ENCODE measurements at places on chromosomes 2 and 18.

- DNase-seq, result no peak
These were observed 245.8 kb downstream of the SOX11 start for GRCh38 chr2:5937851-5938565.

GRCh38 chr2:215748446-215748845 is 264.9 kb downstream of the MREG start:
- no peak for DNase-seq

DNA sequence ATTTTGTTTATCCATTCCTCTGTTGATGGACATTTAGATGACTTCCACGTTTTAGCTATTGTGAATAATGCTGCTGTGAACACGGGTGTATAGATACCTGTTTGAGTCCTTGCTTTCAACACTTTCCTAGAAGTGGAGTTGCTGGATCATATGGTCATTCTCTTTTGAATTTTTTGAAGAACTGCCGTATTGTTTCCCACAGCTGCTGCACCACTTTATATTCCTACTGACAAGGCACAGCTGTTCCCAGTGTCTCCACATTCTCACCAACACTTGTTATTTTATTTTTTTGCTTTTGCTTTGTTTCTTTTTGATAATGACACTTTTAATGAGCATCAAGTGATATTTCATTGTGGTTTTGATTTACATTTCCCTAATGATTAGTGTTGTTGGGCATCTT is 41.4 kb upstream of the KCNJ13 start:
- DNase-seq, result no peak

DNA sequence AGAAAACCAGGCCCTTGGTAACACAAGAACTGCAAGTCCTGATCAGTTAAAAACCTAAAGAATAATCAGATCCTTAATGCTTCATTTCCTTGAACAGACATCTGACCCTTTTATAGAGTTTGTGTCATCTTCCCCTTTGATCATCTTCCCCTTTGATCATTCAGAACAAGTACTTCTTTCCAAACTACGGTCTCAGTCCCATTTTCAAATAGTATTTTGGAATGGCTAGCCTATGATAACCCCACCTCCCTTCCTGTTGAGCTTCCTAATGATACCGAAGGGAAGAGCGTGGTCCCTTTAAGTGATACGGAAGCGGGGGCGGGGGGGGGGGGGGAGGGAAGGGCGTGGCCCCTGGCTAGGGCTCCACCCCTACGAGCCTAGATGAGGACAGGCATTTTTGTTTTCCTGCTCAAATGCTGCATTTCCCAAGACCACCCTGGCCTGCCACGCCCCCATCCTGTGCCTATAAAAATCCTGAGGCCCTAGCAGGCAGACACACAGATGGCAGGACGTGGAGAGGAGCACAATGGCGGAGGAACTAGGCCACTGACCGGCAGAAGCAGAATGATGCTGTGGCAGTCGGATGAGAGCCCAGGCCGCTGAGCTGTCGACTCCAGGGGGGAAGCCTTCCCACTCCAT is 24.1 kb upstream of the CHRNA1 start:
- DNase-seq, result no peak

DNA sequence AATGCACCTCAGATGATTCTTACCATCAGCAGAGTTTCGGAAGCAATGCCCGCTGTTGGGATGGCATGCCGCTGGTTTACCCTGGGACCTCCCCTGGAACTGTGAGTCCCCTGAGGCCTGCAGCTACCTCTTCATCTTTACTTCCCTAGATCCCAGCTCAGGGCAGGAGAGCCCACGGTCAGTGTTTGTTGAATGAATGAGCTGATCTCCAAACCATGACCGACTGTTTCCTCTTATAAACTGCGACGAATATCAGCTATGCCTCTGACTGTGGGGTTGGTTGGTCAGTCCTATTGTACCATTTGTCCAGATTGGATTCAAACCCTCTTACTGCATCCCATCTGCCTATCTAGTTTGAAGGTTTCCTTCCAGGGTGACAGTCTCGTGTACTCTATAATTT is 64.4 kb downstream of the DDX1 start:
- no peak for DNase-seq

DNA sequence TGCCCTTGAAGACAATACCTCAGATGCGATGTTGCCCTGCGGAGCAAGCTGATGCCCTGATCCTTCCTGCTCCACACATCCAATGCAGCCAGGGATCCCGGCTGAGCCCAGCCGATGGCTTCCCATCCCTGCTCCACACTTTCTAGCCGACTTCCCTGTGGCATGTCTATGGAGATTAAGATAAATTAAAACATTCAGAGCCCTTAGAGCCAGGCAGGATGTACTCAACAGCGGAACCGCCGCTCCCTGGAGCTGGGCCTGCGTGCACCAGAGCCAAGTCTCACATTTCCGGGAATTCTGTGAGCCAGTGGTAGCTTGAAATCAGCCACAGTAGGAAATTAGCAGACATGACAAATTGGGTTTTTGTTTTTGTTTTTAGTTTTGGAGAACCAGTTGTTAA is 620.6 kb downstream of the GALR1 start:
- no peak for DNase-seq

DNA sequence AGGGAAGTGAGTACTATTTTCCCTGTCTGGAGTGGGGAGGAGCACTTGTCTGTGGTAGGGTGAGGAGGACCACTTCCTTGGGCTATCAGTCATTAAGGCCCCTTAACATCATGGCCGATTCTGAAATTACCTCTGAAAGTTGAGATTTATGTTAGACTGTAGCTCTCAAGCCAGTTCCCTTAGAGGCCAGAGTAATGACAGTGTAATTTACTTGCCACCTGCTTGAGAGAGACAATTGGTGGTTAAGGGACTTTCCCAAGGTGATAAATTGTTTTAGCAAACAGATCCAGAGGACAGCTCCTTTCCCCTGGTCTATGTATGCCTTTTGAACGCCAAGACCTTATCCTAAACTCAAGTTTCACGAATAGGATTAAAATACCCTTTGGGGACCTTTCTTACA is 56.1 kb downstream of the NEDD4L start:
- no peak for DNase-seq

DNA sequence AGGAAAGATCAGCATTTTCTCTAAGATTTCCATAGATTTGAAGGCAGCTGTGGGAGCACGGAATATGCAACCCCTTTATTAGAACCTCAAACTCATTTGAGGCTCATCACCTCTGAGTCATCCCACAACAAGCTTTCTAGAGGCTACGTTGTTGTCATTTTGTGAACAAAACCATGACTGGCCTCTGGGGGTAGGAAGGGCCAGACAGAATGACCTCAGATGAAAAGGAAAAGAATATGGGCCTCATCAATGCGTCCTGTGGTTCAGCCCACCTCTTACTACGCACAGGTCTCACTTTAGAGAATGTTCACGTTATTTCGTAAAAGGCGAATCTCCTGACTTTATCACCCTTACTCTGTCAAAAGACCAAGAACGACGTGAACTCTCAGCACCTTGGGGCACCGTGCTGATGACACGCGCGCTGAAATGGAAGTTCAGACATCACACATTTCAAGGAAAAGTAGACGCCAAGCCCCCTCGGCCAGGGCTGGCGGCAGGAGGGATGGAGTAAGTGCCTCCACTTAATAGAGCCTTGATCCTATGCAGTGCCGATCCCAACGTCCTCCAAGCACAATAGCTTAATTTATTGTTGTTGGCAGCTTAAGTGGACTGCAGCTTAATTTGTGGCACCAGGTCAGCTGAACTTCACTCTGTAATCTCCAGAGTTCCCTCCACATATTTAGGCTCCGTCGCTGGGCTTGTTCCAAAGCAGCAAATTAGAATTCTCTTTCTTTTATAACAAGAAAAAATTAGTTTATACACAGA is 208.3 kb downstream of the EIPR1 start:
- no peak for DNase-seq

GRCh38 chr2:161992531-161992930 is 81.5 kb downstream of the DPP4 start:
- DNase-seq, result no peak

GRCh38 chr18:47163241-47163640 is 12.9 kb downstream of the IER3IP1 start:
- no peak for DNase-seq

- DNase-seq, result no peak
These were observed 89.0 kb downstream of the SPRED2 start for GRCh38 chr2:65343386-65343785.

DNA sequence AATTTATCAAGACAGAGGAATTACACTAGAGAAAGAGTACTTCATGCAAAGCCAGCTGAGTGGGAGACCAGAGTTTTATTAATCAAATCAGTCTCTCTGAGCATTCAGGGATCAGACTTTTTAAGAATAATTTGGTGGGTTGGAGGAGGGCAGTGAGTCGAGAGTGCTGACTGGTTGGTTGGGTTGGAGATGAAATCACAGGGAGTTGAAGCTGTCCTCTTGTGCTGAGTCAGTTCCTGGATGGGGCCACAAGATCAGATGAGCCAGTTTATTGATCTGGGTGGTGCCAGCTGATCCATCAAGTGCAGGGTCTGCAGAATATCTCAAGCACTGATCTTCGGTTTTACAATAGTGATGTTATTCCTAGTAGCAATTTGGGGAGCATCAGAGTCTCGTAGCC is 21.4 kb upstream of the PDCL3 start:
- no peak for DNase-seq

DNA sequence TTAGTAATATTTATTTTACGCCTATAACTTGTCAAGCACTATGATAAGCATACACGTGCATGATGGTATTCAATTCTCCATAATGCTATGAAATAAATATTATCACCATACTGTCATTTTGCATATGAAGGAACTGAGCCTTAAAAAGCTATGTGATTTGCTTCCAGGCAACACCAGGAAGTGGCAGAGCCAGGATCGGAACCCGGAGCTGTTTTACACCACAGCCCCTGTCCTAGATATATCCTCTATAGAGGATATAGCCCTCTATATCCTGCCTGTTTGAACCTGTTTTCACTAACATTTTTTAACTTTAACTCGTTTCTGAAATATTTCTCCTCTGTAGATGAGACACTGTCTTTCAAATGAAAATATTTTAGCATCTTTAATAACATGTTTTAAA is 690.0 kb downstream of the SATB2 start:
- no peak for DNase-seq

DNA sequence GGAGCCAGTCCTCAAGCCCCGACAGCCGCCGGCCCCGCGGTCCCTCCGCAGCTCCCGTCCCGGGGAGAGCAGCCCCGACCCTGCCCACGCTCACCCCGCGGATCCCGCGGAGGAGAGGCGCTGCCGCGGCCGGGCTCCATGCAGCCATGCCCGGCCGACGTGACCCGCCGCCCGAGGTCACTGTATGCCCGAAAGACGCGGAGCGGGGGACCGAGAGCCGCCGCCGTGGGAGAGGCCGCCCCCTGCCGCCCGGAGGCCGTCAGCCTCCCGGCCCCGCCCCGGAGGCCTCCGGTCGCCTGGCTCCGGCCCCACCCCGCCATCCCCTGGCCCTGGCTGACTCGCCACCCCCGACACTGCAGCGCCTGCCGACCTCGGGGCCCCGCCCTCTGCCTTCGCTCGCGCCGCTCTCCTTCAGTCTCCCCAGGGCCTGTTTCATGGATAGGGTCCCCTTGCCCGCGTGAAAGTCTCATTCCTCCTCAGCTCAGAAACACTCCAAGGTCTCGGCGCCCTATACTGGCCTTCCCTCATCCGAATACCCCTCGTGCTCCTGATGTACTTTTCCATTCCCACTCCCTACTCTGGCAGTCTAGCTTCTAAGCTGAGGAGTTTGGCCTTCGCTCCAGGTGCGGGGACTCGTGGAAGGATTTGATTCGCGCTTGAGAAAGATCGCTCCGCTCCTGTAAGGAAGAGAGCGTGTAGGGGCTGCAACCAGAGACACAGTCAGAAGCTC is at the start of gene BOLA3:
TSS of gene BOLA3 (minus strand) at position 186 of the 730 bp plus-strand sequence. CDS start at position 148, 38 bp downstream.
- peak; percentile 63 for DNase-seq

GRCh38 chr18:56390626-56391025 is 247.8 kb downstream of the TXNL1 start:
- DNase-seq, result no peak

DNA sequence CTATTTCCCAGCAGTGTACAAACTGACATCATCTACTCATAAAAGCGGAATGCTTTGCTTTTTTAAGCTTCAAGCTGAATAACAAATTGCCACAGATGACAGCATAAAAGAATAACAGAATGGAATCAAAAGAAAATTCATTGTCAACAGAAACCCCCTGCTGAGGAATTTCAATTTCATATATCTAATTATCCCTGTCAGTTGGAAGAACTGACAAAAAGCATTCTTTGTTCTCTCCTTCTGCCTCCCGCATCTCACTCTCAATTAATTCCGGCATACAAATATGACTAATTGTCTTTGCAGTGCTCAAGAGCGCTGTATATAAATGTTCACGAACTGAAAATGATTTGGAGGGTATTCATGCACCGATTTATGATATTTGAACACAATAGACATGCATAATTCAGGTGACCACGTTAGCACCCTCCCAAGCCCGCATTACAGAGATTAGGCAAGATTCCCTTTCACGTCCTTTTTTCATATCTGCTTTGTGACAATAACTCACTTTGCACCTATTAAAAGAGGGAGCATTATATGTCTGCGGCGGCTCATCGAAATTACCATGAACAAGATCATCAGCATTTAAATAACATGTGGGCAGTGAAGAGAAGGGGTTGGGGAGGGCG is 277.7 kb upstream of the SALL3 start:
- no peak for DNase-seq

DNA sequence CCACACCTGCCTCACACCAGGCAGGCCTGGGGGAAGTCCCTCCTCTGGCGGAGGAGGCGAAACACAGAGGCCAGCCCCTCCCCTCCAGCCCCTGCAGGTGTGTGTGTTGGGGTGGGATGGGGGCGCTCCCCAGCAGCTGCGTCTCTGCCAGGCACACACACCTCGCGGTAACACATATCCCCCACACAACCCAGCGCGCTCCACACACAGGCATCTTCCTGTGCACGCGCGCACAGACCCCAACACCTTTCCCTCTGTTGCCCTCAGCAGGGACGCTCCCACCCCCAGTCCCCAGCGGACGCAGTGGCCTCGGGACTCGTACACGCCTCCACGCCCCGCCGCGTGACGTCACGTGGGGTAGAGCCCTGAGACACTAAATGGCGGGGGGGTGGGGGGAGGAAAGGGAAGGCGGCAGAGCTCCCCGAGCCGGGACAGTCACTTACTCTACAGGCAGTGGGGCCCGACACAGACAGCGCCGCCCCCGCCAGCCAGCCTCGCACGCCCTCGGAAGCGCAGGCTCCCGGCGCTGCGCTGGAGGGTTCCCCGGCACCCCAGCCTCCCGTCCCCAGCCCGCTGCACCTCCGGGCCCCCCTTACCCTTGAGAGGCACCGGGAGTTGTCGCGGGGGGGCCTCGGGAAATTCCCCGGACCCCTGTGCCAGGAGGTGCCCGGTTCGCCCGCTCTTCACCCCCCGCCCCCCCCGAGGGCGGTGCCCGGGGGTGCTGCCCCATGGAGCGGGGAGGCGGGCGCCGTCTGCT is at the start of gene WNT10A:
TSS of gene WNT10A (plus strand) at position 751 of the 757 bp plus-strand sequence. CDS start 144 bp downstream, outside the sequence.
- peak; percentile 70 for DNase-seq

DNA sequence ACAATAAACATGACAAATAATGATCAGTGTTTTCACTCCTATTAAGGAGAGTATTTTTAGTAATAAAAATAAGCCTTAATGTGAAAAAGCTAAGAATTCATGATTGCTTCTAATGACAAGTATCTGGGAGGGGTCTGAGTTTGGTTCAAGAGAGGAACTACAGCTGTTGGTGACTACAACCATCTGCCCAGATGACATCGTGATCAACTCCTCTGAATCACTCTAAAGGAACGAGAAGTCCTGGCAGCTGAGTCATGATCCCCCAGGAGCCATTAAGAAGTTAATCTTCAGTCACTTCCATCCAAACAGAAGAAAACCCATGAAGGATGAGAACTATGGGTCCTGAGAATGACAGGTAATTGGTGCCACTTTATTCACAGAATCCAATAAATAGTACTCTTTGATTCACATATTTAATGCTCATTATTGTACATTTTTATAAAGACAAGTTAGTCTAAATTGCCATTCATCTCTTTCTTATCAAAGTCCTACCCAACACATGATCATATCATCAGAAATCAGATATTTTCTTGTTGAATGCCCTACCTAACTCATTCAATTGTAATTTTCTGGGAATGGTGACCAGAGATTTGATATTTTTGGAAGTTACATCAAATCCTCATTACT is 6.8 kb downstream of the TFPI start:
- no peak for DNase-seq

Data from stimulated activated CD4-positive, alpha-beta T cell treated with anti-CD3 and anti-CD28 coated beads, TNF-alpha, amount 100 ng/mL, for 1 hour (primary cell).